ENCODE measurements at places on chromosomes 16 and 17.

GRCh38 chr16:85543536-85543935 is 69.6 kb upstream of the GSE1 start:
- DNase-seq = no peak

DNA sequence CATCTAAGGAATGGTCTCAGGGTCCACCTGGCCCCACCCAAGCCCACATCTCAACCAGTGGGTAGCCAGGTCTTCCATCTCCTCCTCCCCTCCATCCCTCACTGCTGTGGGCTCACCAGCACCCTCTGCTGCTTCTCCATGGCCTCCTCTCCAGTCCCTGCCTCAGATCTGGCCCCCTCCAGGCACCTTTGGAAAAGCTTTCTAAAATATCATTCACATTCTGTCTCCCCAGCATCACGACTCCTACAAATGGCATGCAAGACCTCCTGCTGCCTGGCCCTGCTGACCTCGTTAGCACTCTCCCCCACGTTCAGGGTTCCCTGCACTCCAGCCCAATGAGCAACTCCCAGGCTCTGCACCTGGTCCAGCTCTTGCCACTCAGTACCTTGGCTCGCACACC is 13.7 kb downstream of the GLP2R start:
- no peak for DNase-seq

- no peak for DNase-seq
These were observed 28.3 kb downstream of the STH start for GRCh38 chr17:46027048-46027975.

DNA sequence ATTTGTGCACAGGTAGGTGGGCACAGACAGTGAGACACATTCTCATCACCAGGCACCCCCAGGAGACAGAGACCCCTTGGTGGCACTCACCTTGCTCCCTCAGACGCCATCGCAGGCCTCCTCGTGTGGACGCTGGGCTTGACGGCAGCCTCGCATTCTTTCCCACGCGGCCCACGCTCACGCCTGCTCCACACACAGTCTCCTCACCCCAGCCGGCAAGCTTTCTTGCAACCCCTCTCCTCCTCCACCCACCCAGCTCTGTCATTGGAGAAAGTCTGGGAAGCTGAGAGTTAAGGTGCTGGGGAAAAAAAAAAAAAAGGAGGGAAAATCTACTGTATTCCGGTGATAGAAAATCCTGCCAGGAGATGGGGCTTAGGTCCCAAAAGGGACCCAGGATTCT is 14.8 kb downstream of the SGCA start:
- no peak for DNase-seq

DNA sequence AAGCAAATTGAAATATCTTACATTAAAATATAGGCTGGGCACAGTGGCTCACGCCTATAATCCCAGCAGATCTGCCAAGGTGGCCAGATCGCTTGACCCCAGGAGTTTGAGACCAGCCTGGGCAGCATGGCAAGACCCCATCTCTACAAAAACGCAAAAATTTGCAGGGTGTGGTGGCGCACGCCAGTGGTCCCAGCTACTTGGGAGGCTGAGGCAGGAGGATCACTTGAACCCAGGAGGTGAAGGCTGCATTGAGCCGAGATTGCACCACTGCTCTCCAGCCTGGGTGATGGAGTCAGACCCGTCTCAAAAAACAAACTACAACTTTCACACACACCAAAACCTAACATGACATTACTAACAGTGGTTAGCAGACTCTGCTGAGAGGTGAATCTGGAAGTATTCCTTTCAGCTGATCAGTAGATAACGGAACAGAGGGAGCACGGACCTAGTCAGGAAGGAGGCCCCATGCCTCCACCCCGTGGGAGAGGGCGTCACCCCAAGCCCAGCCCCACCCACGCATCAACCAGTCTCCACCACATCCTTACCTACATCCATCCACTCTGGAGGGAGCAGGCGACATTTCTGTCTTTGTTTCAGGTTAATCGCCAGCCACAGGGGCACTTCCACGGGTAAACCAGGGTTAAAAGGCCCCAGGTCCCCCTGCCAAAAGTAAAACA is 1.7 kb downstream of the GINS2 start:
- no peak for DNase-seq
